Endothelial cell (in vitro differentiated cells): ENCODE measurements at places on chromosomes 6 and 20. TPM values are rescaled to one million over a fixed set of nuclear protein-coding genes. Genes with fewer than 3 reads are reported as not detected.

Gene AHCY
- 165 TPM for total RNA-seq

Gene PPP1R3G
- 0.05 TPM for total RNA-seq

Gene BHLHE23
- not detected for total RNA-seq

Gene PRICKLE4
- total RNA-seq, result 20.7 TPM

Gene FNDC11
- 1.3 TPM for total RNA-seq

DNA sequence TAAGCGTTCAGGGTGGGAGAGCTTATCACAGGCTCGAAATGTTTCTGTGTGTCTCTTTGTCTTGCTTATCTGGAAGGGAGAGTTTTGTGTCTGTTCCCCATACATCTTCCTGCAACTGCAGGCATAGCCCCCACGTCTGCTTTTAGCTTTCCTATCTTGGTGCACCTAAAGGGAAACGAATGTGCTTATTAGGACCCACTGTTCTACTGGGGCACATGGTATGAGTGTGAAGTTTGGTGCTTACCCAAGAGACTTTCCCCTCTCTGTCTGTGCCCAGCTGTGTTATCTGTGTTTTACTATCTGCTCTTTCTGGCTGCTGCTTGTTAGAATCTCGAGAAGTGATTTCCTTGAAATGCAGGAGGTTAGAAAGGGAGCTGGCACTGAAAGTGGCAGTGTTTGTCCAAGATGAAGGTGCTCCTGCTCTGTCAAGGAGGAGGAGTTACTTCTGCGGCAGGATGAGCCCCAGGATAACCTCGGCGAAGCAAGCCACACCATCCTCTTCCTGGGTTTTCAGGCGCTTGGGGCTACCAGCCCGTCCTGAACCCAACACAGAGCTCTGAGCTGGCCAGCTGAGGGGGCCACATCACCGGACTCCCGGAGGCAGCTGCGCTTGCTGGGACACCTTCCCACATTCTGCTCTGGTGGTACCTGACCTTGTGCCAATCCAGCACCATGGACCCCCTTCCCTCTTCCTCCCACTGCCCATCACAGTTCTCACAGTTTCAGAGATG, 23.4 kb downstream of the DYNLT1 start:
- peaks cover 3% of the 10 kb centered on the region for H3K4me1 ChIP-seq
- peaks cover 48% of the 10 kb centered on the region for H3K36me3 ChIP-seq
- H3K27ac ChIP-seq, result no peak overlapping the region
- no peak for DNase-seq
- H3K4me3 ChIP-seq, result peak overlapping the region; percentile 65

- no peaks in the 10 kb centered on the region for H3K27me3 ChIP-seq
- H3K4me1 ChIP-seq, result no peaks in the 10 kb centered on the region
- peaks cover 3% of the 10 kb centered on the region for H3K36me3 ChIP-seq
- H3K27ac ChIP-seq, result no peak overlapping the region
Measured at GRCh38 chr6:4958624-4959023, 45.2 kb downstream of the RPP40 start.

- H3K4me1 ChIP-seq, result no peaks in the 10 kb centered on the region
- peaks cover 31% of the 10 kb centered on the region for H3K36me3 ChIP-seq
- no peak overlapping the region for H3K4me3 ChIP-seq
- no peak for DNase-seq
- peaks cover 8% of the 10 kb centered on the region for H3K27me3 ChIP-seq
- H3K27ac ChIP-seq, result no peak overlapping the region
Measured at GRCh38 chr6:168376811-168377483, 57.4 kb upstream of the DACT2 start.

DNA sequence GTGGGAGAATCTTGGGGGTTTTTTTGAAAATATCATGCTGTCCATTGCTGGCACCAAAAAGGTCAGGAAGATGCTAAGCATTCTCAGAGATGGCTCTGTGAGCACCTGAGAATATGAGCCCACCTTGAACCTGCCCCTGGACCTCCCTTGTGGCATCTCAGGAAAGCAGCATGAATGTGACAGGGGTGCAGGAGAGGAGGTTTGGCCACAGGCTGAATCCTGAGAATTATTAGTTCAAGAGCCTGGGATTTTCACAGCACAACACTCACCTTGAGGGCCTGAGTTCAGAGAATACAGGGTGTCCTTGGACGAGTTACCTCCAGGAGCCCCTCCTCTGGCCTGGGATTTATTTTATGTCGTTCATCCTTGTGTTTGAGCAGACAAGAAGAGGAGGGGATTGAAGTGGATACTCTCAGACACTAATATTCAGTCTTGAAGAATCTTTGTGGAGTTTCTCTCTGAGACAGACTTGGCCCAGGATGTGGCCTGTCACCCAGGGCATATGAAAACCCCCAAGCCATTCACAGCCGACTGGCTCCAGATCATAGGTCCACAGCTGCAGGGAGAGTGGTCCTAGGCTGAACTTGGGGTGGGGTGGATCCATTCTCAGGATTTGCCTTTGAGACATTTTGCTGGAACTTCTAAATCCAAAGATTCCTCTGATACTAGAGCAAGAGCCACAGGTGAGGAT, 390.8 kb downstream of the RNGTT start:
- H3K4me1 ChIP-seq, result no peaks in the 10 kb centered on the region
- H3K36me3 ChIP-seq, result peaks cover 16% of the 10 kb centered on the region
- DNase-seq, result no peak
- H3K27ac ChIP-seq, result no peak overlapping the region

- peak overlapping the region; percentile 10 for H3K4me3 ChIP-seq
- H3K27me3 ChIP-seq, result peaks cover 3% of the 10 kb centered on the region
- peaks cover 9% of the 10 kb centered on the region for H3K4me1 ChIP-seq
- no peak for DNase-seq
- peaks cover 6% of the 10 kb centered on the region for H3K36me3 ChIP-seq
- H3K27ac ChIP-seq, result no peak overlapping the region
Measured at GRCh38 chr20:45372646-45373352, 5.3 kb downstream of the TP53TG5 start.

DNA sequence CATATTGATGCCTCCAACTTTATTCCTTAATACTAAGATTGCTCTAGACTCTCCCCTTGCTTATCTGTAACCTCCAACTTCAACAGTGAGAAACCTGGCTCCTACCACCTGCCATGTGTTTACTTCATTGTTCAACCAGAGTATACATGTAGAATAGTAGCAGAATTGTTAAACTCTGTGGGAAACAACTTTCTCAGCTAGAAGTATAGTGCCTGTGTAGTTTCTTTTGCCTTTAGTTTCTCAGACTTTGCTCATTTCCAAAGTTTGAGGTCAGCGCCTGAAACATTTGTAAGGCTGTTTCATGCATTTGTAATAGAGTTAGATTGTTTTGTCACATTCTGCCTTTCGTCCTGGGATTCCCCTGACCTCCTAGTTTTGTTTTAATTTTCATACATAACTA, 34.9 kb upstream of the HECA start:
- no peaks in the 10 kb centered on the region for H3K27me3 ChIP-seq
- no peaks in the 10 kb centered on the region for H3K36me3 ChIP-seq
- H3K27ac ChIP-seq, result no peak overlapping the region
- no peaks in the 10 kb centered on the region for H3K4me1 ChIP-seq
- H3K4me3 ChIP-seq, result no peak overlapping the region

GRCh38 chr6:37283268-37283667, 25.3 kb upstream of the TMEM217 start:
- H3K4me1 ChIP-seq, result peaks cover 6% of the 10 kb centered on the region
- peaks cover 2% of the 10 kb centered on the region for H3K27me3 ChIP-seq
- peaks cover 47% of the 10 kb centered on the region for H3K36me3 ChIP-seq

GRCh38 chr6:34496103-34496685, 30.3 kb downstream of the PACSIN1 start:
- H3K4me1 ChIP-seq, result no peaks in the 10 kb centered on the region
- H3K36me3 ChIP-seq, result no peaks in the 10 kb centered on the region
- H3K27ac ChIP-seq, result no peak overlapping the region
- DNase-seq, result no peak

DNA sequence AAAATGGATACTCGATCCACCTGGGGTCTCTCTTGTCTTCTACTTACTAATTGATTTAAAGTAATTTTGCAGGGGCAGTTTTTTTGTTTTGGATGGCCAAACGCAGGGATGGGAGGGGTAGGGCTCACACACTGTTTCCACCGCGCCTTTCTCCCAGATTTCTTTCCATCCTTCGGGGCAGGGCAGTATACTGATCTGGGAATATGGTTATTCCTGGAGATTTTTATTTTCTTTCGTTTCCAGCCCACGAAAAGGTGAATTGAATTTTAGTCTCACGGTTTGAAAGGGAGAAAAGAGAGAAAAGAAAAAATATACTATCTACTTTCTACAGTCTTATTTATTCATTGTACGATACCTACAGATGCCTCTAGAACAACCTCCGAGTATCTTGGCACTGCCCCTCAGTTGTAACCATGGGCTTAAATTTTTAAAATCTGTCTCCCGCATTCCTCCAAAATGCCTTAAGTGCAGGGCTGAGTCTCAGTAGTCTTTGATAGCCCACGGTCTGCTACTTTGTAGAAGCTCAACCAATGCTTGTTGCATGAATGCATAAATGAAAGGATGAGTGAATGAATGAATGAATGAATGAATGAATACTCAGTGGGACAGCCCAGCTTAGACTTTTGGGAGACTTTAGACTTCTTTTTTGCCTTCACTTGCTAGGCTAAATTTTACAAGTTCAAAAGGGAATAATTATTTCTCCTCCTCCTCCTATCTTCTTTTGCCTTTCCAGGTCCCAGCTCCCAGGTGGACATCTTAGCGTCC, 18.1 kb upstream of the TRIM27 start:
- peaks cover 37% of the 10 kb centered on the region for H3K27me3 ChIP-seq
- H3K4me3 ChIP-seq, result peak overlapping the region; percentile 94
- H3K27ac ChIP-seq, result peak overlapping the region; percentile 85
